AG04450 (cell line): ENCODE measurements at places on chromosomes 16 and 17. TPM values are rescaled to one million over a fixed set of nuclear protein-coding genes. Genes with fewer than 3 reads are reported as not detected.

RNU2-1 gene
- not detected in 2 replicates for polyA plus RNA-seq

P2RX5 gene
- polyA plus RNA-seq = 4.5 and 6.4 TPM in 2 replicates

ITGB3 gene
- polyA plus RNA-seq = 26.2 and 30.9 TPM in 2 replicates

SLC5A11 gene
- not detected in 2 replicates for polyA plus RNA-seq

HSBP1 gene
- 261 and 289 TPM in 2 replicates for polyA plus RNA-seq

KRTAP2-4 gene
- polyA plus RNA-seq = not detected in 2 replicates

DNAH9 gene
- not detected in 2 replicates for polyA plus RNA-seq

LRRC36 gene
- 0.21 and 0.41 TPM in 2 replicates for polyA plus RNA-seq

CA7 gene
- polyA plus RNA-seq = not detected in 2 replicates

SLFN14 gene
- polyA plus RNA-seq = not detected in 2 replicates

- DNase-seq = no peak
Observed at GRCh38 chr17:77875051-77875780, 83.3 kb upstream of the TNRC6C start.

DNA sequence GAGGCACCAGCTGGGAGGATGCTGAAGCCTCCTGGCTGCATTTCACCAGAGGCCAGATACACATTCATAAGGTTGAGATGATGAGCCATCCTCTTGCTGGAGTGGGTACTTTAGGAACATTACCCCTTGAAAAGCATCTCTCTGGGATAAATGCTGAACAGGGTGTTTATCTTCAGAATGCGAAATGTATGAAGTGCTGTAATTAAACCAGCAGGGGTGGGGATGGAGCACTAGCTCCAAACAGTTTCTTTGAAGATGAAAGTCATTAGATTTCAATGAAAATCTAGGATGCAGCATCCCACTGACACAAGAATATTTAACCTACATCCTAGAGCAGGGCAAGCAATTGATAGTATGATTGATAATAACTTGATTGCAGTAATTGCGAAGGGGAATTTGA is 158.1 kb downstream of the CYLD start:
- DNase-seq = no peak

- DNase-seq = no peak
Observed at GRCh38 chr17:39899215-39899614, 19.2 kb downstream of the GSDMB start.

DNA sequence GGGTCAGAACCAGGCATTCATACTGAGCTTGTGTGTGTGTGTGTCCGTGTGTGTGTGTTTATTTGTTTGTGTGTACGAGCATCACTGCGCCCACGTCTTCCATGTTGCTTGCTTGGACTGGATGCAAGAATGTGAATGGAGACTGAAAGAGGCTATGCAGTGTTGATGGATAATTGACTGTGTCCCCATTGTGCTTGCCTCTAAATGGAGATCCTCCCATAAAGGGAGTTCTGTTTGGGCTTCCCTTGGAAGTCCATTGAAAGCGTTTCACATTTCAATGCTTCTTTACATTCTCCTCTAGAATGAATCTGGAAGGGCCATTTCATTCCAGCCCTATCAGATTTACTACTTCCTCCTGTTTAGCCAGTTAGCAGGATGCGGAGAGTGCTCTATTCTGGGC is 124.0 kb downstream of the GP2 start:
- no peak for DNase-seq

DNA sequence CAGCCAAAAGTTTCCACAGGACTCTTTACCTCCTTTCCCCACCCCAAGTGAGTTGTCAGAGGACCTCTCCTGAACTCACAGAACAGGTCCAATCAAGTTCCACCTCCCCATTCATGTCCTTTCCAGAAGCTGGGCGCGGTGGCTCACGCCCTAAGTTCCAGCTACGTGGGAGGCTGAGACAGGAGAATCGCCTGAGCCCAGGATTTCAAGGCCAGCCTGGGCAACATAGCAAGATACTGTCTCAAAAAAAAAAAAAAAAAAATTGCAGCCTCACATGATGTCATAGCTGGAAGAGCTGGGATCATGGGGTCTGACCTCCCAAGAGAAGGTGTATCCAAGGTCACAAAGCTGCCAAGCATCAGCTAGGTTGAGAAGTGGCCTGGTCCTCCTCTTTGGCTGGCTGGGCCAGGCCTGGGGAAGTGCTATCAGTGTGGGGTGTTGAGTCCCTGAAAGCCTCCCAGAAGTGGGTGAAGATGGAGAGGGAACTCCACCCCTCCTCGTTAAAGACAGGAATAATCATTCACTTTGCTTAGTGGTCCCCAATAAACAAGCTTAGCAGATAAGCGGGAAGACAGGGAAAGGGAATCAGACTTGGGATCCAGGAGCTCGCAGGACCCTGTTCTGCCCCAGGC is 5.5 kb upstream of the MNT start:
- DNase-seq = no peak

- DNase-seq = no peak
Observed at GRCh38 chr16:4515611-4516233, 22.9 kb downstream of the CDIP1 start.

DNA sequence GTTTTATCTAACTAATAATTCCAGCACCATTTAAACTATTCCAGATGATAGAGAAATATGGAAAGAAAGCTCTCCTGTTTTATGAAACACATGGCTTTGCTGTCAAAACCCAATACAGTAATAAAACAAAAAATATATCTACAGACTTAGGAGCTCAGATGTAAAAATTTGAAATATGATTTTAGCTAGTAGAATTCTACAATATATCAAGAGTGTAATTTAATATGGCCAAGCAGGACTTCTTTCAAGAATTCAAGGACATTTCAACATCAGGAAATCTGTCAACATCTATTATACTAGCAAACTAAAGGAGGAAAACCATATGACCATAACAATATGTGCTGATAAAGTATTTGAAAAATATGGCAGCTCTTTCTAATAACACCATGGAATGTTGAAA is 57.5 kb downstream of the CCDC182 start:
- DNase-seq = no peak

- no peak for DNase-seq
Observed at GRCh38 chr16:73354434-73354833, 306.5 kb upstream of the ZFHX3 start.

- DNase-seq = no peak
Observed at GRCh38 chr16:60142619-60143347, 1408.7 kb upstream of the GOT2 start.

GRCh38 chr17:80071116-80071841 is 30.1 kb upstream of the GAA start:
- no peak for DNase-seq

DNA sequence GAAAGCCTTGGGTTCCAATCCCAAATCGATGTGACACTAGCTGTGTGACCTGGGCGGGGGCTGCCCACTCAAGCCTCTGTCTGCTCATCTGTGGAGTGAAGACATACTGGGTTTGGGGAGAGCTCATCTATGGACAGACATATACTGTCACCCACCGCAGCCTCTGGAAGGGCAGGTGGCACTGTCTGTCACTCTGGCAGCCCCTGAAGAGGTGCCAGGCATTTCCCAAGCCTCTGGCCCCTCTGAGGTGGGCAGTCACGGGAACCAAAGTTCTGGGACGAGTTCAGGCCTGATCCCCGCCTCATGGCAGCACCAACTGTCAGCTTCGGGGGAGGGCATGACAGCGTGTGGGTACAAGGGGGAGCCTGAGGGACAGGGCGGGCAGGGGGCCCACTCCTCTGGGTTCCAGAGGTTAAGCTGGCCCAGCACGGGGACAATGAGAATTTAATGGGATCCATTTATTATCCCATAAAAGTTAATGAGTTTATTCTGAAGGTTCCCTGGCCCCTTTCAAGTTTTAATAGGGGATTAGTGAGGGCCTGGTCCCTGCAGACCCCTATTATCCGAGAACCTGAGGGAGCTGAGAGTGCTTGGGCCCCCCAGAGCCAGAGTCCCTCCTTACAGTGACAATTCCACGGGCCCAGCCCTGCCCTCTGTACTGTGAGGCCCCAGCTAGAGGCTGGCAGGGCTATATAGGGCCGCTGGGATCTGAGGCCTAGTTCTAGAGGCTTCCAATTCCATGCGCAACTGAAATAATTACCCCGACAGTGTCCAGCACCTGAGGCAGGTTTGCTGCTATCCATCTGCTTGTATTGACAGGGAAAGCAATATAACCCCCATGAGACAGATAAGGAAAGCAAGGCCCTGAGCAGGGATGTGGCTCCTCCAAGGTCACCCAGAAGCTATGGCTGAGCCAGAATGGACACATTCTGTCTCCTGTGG is 18.8 kb downstream of the SEZ6 start:
- DNase-seq = no peak

GRCh38 chr16:69476920-69477443 is 52.6 kb downstream of the CYB5B start:
- DNase-seq = peak; percentile 77

DNA sequence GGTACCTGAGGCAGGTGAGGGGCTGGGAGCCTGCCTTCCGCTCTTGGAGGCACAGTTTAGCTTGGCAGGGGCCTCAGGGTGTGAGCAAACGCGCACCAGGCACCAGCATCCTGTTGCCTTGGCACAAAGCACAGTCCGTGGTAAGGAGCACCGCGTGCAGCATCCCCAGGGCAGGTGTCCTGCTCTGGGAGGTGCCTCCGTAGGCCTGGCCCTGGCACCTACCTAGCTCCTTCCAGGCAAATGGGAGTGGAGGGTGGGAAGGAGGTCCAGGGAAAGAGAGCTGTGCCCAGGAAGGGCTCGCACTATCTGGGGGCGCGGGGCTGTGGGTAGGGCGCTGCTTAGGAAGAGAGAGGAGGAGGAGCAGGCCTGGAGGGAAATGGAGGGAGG is 3.1 kb upstream of the GSE1 start:
- no peak for DNase-seq

DNA sequence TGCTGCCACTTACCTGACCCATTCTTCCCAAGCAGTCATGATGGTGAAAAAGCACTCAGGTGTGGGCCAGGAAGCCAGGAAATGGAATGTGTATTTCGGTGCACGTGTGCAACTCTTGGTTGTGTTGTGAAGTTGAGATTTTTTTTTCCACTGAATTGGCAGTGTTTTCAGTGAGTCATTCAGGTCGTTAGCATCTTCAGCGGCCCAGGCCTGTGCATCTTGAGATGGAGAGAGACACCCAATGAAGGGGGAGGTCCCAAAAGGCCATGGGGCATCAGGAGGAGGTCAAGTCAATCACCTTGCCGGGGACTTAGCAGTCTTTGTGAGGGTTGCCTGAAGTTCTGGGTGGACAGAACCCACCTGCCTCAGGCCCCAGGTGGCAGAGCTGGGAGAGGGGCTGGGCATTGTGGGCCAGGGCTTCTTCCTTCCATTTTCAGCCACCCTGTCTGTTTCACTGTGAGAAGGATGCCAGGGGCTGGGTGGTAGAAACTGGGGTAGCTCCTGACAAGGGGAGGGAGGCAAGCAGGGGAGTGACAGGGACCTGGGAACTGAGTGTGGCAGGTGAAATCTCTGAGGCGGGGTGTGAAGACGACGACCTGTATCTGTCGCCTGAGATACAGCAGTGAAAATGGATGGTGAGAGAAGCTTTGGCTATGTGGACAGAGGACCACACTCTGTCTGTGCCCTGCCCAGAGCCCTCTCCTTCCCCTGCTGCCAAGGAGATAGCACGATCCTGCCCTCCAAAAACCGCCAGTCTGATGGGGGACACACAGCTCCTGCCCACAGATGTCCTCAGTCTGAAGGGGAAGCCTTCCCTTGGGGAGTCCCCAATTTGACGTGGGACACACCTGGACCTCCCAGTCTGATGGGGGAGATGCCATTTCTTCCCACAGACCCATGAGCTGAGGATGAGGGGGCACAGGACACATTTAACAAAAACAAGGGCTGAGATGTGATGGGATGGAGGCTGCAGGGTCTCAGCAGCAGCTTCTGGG is 11.9 kb downstream of the TBKBP1 start:
- DNase-seq = no peak

GRCh38 chr16:62445909-62446308 is 409.7 kb upstream of the CDH8 start:
- no peak for DNase-seq

DNA sequence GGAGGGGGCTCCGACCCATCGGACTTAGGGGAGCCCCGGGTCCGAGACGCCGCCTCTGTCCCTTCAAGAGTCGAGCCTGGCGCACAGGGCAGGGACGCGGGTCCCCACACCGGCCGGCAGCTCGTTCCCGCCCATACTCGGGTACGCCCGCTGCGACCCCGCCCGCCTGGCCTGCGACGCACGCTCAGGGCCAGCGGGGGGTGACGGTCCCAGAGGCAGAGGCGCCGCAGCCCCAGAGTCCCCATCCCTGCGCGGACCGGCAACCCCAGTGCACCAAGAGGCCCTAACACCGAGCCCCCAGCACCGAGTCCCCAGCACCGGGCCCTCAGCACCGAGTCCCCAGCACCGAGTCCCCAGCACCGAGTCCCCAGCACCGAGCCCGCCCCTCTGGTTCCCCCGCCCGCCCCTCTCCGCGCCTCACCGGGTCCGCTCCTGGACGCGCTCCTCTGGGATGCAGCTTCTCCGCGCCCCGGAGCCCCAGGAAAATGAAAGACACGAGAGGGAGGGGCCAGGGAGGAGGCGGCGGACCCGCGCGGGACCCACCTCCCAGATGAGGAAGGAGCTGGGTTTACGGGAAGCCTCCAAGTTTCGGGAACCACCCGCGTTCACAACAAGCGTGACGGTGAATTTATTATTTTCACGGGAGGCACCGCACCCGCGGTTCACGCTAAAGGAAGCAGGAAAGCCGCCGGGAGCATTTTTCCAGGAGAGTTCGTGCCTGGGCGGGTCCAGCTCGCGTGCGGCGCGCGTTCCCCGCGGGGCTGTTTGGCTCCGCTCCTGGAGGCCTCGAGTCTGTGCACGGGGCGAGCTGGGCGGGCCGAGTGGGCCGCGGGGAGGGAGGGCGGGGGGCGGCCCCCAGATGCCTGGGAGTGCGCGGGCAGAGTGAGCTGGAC is at the start of gene SECTM1:
TSS of gene SECTM1 (minus strand) at position 488 of the 893 bp plus-strand sequence. CDS start 6,526 bp downstream, outside the sequence.
- DNase-seq = no peak

DNA sequence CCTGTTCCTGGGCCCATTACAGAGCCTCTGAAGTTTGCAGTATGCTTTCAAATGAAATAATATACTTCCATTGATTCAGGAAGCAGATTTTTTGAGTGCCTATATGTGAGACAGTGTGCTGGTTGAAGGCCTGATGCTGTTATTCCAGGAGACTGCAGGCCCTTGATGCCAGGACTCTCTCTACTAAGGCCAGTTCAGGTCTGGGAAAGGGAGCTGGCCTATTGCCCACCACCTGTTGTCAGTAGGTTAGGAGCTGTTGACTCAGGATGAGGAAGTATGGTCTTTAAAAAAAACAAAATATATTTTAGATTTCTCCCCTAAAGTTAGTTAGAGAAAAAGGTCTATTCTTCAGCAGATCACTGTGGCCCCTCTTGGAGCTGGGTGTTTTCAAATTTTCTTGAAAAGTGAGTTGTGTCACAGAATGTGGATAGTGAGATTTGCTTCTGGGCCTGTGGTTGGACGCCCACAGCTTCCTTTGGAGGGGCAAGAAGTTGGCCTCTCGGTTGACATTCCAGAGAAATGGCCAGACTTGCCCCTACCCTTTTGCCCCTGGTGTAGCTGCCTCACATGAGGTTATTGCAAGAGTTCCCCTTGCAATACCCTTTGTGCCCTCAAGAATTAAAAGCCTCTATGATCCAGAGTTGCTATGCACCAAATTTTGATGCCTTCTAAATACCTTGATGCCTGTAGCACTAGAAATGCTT is 7.9 kb downstream of the ESRP2 start:
- no peak for DNase-seq
